ENCODE measurements at places on chromosomes 13 and 19. TPM values are rescaled to one million over a fixed set of nuclear protein-coding genes. Genes with fewer than 3 reads are reported as not detected.

GRCh38 chr13:36258831-36259230 lies 38.8 kb downstream of the CCDC169 start:
- DNase-seq, result no peak
- no peaks in the 10 kb centered on the region for H3K27me3 ChIP-seq
- no peak overlapping the region for H3K4me3 ChIP-seq
- no peak overlapping the region for H3K27ac ChIP-seq
- peaks cover 4% of the 10 kb centered on the region for H3K36me3 ChIP-seq

- no peak overlapping the region for H3K4me3 ChIP-seq
- H3K4me1 ChIP-seq, result peaks cover 3% of the 10 kb centered on the region
- peaks cover 18% of the 10 kb centered on the region for H3K36me3 ChIP-seq
- no peak overlapping the region for H3K27ac ChIP-seq
Measured at GRCh38 chr19:29505097-29505824, 20.5 kb upstream of the VSTM2B start.

GRCh38 chr13:45332831-45333219 lies 8.2 kb downstream of the TPT1 start:
- H3K4me3 ChIP-seq, result peak overlapping the region; percentile 28
- H3K36me3 ChIP-seq, result peaks cover 8% of the 10 kb centered on the region
- DNase-seq, result no peak
- peak overlapping the region; percentile 92 for H3K27ac ChIP-seq
- peaks cover 4% of the 10 kb centered on the region for H3K27me3 ChIP-seq
- peaks cover 28% of the 10 kb centered on the region for H3K4me1 ChIP-seq

DNA sequence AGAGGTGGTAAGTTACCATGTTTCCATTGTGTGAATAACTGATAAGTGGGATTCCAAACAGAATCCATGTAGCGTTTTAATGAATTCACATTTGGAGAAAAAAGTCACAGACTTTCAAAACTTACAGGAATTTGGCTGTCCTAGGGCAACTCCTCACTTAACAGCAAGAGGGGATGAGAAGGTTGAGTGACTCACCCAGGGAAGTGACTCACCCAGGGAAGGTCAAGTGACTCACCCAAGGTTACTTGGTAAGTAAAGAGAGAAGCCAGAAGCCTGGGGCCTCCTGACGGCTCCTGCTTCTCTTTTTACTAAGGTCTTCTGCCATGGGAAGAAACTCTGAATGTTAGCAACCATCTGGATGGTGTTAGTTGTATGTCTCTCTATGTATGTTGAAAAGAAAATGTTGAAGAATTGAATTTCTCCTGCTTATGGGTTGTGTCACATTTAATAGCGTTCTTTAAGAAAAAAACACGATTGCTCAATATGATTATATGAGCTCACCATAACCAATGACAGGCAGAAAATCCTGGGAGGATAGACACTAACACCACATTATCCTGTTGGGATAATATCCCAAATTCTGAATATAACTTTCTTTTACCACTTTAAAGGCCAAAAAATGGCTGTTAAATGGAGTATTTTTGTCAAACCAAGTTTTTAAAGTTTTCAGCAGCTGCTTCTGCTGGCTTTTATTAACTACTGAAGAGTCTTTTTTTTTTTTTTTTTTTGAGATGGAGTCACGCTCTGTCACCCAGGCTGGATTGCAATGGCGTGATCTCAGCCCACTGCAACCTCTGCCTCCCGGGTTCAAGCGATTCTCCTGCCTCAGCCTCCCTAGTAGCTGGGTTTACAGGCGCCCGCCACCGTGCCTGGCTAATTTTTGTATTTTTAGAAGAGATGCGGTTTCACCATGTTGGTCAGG lies 195.6 kb downstream of the GGACT start:
- H3K36me3 ChIP-seq, result no peaks in the 10 kb centered on the region
- no peak overlapping the region for H3K27ac ChIP-seq

PLIN4 gene
- 0.27 TPM for total RNA-seq

BCL2L12 gene
- 7.5 TPM for total RNA-seq

KLF1 gene
- total RNA-seq, result not detected

SIGLEC12 gene
- total RNA-seq, result not detected

PIK3R2 gene
- total RNA-seq, result 36.4 TPM

All from glutamatergic neuron (in vitro differentiated cells).